ENCODE measurements at places on chromosomes 6 and 20.

DNA sequence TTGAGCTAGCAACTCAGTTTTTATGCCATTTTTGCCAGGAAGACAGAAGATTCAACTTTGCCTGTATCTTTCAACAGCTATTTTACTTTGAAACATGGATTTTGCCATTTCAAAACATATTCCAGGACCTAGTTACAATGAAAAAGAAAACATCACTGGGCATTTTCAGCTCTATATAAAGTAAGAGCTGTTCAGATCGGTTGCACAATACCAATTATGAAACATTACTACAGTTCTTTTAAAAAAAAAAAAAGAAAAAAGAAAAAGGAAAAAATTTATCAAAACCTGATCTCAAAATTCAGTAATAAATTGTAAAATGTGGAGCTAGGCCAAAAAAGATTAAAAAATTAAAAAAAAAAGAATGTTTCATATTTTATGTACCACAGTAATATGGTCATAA lies 15.6 kb downstream of the BCLAF1 start:
- DNase-seq = no peak

DNA sequence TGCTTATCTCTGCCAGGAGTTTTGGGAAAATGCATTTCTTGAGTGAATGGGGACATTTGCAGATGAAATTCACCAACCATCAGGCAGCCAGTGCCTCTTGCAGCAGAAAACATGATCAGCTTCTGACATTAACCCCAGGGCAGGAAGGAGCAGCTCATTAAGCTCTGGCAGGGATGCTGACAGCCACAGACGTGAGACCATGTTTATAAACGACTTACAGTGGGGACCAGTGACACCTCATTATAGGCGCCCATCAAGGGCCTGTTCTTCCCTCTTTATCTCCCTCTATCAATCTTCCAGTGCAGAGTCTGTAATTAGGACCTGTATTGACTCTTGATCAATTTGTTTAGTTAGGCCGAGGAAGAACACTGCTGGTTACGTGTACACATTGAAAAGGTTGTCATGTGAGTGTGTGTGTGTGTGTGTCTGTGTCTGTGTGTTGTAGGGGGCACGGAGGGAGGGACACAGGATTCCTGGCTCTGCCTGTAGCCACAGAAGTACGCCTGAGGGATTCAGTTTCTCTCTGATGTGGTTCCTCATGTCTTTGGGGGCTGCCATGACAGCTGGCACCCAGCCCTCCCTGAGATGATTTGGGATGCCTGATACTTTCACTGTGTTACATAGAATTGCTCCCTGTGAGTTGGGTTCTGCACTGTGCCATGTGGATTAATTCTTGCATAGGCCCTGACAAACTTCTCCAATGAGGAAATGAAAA lies 428.4 kb upstream of the CHD6 start:
- no peak for DNase-seq

DNA sequence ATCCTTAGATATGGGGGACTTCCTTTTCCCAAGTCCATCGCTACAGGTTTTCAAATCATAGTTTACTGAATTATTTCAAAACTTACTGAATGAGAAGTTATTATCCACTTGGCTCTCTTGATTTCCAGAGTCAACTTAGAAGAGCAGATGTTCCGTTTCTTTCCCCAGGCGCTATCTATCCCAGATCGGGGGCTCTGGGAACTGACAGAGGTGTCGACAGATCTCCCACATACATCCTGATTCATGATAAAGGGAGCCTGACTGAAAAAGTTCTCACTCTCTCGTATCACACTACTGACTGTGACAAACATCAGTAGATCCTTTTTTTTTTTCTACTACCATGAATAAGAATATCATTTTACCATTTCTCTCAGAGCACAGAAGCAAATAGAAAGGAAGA lies 654.8 kb downstream of the RNF144B start:
- DNase-seq = no peak

DNA sequence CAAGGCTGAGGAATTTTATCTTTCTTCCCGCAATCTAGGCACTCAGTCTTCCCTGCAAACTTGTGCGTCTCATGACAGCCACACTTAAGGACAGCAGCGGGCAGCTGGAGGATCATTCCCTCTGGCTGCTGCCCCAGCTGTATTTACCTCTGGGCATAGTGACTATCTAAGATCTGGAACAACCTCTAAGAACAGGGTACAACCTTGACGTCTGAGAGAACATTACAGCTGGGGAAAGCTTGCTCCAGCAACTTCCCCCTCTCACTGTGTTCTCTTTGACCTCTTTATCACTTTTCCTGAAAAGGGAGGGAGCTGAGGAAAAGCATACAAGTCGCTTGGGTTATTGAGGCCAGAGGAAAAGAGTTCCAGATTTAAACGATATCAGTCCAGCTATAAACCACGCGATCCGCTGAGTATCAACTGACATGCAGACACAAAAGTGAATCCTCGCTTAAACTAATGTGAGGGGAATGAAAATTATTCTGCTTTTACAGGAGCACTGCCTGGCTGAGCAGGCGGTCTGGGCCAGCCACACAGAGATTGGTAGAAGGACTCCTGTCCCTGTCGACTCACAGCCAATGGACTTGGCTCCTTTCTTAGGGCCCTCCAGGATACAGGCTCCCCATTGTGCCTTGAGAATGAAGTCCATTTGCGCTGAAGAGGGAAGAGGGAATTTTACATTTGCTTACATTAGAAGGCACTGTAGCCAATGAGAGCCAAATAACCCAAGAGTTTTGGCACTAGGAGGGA lies 153.3 kb downstream of the QRSL1 start:
- DNase-seq = no peak

- DNase-seq = peak; percentile 17
Observed at GRCh38 chr20:62832212-62832922, 15.5 kb downstream of the COL9A3 start.

GRCh38 chr6:68697394-68697793 lies 62.3 kb downstream of the ADGRB3 start:
- no peak for DNase-seq

DNA sequence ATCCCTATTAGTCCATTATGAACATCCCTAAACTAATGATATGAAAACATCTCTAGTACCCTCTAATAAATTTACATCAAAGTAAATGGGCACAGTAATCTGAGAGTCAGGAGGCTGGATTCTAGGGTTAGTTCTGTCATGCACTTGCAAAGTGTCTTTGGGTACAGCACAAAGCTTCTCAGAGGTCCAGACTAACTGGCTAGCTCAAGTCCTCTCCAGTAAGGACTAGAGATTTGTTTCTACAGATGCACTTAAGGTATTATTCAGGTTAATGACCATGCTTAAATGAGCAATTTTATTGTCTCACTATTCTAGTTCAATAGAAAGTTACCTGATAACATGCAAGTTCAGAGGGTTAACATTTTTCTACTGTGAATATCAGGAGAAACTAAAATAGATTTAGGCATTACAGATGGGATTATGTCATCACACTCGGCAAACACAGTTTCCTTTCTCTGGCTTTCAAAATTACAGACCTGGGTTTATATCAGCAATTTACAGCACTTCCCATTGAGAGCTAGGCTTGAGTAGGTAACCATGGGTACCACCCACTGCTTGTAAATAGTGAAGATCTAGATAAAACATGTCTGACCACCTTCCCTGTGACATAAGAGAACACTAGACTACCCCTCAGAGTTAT lies 402.9 kb upstream of the RUNX2 start:
- no peak for DNase-seq

GRCh38 chr20:50691573-50692551 lies 520 bp upstream of the RIPOR3 start:
- DNase-seq = no peak

- no peak for DNase-seq
Observed at GRCh38 chr20:417801-418342, 9.8 kb downstream of the RBCK1 start.

DNA sequence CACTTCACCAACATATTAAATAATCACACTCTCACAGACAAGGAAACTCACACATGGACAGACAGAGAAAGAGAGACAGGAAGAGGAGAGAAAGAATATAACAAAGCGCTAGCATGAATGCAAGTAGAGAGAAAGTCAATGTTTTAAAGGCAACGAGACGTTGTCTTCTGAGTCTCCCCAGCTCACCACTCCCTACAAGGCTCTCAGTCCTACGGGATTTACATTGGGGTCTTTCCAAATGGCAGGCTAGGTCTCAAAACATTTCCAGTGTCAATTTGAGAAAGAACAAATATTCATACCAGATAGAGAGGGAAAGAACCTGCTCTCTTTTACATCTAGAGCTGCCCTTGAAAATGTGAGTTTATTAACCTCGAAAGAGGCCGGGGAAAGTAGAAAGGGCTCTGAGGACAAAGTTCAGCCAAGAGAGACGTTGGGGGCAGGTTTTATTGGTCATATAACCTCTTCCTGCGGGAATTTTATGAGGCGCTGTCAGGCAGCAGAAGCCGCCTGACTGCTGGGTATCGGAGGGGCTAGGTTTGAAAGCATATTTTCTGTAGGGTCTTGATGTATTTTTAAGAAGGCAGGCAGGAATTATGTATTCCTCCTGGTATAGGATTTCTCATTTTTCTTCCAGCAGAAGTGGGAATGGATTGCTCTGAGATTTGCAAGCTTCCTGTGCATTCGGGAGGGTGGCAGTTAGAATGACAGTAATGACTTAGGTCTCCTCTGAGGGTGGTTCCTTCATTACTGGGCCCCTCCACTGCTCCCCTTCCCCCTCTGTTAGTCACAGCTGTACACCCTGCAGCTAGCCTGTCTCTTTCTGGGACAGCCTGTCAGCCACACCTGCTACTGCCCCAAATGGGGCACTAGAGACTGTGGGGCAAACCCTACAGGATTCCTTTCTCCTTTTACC lies 34.4 kb upstream of the KIF16B start:
- DNase-seq = no peak

DNA sequence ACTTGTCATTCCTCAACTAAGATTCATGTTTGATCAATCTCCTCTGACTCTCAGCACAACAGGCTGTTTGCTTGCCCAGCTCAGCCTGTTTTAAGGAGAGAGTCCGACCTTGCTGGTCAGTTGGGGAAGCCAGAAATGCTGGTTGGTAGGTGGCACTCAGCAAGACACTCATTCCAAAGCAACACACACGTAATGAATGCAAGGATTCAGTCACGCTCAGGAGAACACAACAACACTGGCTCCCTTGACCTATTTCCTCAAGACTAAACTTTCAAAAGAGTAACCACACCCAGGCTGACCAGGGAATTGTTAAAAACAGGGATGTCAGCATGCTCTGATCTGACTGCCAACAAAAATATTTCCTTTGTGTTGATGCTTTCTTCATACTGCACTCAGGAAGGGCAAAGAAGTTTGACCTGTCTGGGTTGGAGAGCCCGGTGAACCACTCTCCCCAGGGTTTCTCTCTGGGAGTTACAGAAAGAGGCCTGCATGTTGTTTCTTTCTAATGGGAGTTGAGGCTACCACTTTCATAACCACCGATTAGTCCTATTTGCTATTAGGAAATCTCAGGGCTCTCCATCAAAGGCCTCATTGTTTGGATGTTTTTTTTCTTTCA lies 25.6 kb upstream of the PREP start:
- DNase-seq = no peak

- DNase-seq = no peak
Observed at GRCh38 chr20:25126204-25127029, 44.5 kb upstream of the VSX1 start.

GRCh38 chr6:64010010-64010409 lies 374.4 kb downstream of the PHF3 start:
- no peak for DNase-seq

Data from stimulated activated CD8-positive, alpha-beta memory T cell treated with anti-CD3 and anti-CD28 coated beads, Interleukin-2, amount 100 ng/mL, for 48 hours (primary cell).